Fibroblast of pulmonary artery (primary cell): ENCODE measurements at places on chromosomes 2 and 18.

- peak; percentile 71 for DNase-seq
Measured at GRCh38 chr2:184780944-184781343, 182.6 kb downstream of the ZNF804A start.

GRCh38 chr2:3522961-3523421 is 3.7 kb upstream of the ADI1 start:
- DNase-seq: peak; percentile 62

GRCh38 chr2:38167968-38168350 is 92.0 kb upstream of the CYP1B1 start:
- no peak for DNase-seq

- no peak for DNase-seq
Measured at GRCh38 chr2:233565685-233566140, 869 bp downstream of the USP40 start.

DNA sequence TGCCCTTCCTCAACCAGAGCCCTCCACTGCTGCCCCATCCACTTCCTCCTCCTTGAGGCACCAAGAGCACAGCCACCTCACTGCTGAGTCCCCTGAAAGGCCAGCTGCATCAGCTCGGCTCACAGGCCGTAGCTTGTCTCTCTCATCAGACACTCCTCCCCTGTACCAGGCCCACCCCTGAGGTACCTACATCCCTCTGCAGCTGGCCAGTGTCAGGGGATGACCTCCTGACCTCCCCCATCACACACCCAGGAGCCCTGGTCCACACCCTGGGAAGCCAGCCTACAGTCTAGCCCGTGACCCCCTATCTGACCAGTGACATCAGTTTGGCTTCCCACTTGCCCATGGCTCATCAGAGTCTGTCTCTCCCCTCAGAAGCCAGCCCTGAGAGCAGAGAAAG is 205.6 kb downstream of the TNS1 start:
- DNase-seq: no peak

DNA sequence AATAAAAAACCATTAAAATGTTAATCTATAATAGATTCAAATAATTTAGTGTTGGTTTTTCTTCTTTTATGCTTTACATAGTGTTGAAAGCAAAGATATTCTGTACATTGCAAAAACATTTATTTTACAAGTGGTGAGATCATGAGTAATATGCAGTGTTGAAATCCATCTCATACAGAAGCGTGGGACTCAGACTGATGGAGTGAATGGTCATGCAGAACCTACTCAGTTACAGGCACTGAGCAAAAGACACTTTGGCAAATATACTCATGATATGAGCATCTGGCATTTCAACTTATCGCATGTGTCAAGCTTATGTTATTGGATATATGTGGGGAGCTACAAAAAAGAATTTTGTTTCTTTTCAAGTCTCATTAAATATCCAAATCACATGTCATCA is 620.2 kb upstream of the NETO1 start:
- DNase-seq: peak; percentile 39

DNA sequence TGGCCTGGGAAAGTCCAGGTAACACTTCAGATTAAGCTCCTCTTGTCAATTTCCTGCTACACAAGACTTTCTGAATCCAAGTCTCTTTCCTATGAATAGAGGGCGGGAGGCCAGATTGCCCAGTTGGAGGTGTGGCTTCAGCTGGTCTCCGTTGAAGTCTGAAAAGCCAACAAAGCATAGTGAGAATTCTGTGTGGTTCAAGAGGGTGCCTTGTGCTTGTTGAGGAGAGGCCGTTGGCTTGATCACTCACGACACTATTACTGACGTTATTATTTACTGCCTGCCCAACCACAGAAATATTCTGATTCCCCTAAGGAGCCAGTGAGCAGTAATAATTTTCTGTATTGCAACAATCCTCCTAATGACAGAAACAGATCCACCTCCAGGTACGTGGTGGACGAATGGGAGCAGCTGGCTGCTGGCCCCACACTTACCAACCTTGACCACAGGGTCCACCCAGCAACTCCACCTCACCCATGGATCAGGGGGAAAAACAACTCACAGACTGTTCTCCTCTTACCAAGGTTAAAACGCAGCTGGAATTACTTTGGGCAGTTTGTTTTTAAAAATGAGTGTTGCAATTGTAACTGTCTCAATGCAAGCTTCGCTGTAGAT is 21.9 kb downstream of the NRP2 start:
- DNase-seq: peak; percentile 23
